Stimulated activated CD8-positive, alpha-beta memory T cell treated with anti-CD3 and anti-CD28 coated beads, Interleukin-7, amount 100 ng/mL, for 1 hour (primary cell): ENCODE measurements at places on chromosomes 7 and 10.

DNA sequence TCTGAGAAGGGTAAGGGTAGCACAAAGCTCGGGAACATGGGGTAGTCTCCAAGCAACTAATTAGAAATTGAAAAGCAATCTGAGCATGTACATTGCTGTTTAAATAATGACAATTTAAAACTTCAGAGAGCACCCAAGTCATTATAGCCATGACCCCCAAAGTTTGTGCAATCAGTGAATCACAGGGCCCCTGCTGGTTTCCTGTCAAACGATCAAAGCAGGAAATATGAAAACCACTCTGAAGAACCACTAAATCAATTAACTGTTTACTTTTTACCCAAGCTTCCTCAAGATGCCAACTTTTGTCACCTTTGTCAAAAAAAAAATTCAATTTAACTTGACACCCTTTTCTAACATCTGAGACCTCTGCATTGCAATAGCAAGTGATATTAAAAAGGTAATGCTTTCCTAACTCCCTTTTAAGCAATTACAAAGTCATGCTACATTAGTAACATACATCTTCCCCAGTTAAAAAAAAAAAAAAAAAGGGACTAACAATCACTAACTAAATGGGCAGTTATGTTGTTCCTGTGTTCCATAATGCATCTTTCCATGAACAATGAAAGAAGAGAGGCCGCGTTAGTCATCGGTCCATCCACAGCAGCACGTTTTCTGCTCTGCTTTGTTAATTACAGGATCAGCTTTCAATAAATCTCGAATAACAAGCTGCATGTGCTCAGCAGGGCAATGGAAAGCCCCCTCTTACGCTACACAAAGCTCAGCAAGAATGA lies 80.6 kb downstream of the ETV1 start:
- no peak for DNase-seq

- DNase-seq = no peak
These were observed 11.8 kb upstream of the CALD1 start for GRCh38 chr7:134767520-134768168.

- DNase-seq = no peak
These were observed 116.4 kb upstream of the ASAH2 start for GRCh38 chr10:50367732-50368131.

- DNase-seq = no peak
These were observed 15.6 kb upstream of the TNRC18 start for GRCh38 chr7:5439209-5439571.

DNA sequence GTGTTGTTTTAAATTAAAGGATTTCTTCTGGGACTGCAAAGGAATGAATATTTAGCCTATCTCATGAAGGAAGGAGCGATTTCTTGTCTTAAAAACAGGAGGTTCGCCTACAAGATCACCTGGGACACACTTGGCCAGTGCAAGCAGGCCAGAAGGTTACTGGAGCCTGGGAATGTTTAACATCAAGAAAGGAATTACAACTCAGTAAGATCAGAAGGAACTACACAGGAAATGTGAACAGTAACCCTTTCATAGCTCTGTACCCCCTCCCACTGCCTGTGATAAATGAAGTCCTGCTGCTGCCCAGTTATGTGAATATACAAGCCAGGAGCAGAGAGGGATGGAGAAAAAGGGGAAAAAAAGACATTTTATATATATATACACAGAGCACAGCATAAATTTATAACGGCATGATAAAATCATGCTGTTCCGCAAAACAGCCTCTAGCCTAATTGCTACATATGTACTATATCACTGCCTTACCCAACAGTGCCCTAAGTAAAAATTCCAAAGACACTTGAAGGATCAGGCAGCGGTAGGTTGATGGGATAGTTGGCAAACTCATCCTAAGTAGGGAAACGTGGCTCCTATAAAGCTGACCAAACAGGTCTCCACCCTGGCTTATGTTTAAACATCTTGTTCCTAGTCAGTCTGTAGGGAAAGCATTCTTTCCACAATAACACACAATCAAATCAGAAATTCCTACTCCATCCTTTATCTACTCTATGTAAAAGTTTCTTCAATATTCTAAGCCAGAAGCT lies 63.8 kb downstream of the ZNF438 start:
- DNase-seq = no peak

GRCh38 chr10:127426746-127427145 lies 122.4 kb upstream of the NPS start:
- DNase-seq = no peak

GRCh38 chr10:36391405-36391804 lies 734.0 kb upstream of the ANKRD30A start:
- DNase-seq = no peak

- DNase-seq = no peak
These were observed 2.3 kb downstream of the STX1A start for GRCh38 chr7:73717025-73717807.

- DNase-seq = no peak
These were observed 50.4 kb upstream of the PTPRN2 start for GRCh38 chr7:158638001-158638400.

DNA sequence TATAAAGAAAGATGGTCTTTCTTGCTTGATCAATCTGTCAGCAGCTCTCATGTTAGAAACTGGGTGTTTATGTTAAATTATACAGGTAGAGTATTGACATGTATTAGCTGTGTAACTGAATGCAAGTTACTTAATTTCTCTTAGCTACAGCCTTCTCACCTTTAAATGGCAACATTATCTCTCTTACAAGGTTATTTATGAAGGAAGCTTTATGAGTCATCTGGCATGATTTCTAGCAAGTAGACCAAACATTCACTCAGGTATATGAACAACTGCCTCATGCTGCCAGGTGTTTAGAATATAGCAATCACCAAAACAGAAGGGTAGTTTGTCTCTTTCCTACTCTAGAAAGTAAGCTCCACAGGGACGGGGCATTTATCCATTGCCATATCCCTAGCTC lies 8.5 kb downstream of the ARL4A start:
- no peak for DNase-seq

DNA sequence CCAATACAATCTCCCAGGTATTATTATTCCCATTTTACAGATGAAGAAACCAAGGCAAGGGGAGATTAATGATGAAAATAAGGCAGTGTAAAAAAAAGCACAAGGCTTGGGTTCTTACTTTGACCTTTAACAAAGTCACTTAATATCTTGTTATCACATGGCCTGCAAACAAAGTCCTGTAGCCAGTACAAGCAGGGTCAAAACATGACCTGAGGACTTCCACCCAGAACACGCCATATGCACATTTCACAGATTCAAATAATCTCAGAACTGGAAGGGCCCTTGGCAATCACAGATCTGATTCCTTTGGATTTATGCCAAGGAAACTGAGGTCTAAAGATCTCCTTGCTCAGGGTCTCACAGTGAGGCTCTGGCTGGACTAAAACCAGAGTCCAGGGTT lies 162.1 kb downstream of the KCNMA1 start:
- no peak for DNase-seq
